ENCODE measurements at places on chromosomes 7 and 10. TPM values are rescaled to one million over a fixed set of nuclear protein-coding genes. Genes with fewer than 3 reads are reported as not detected.

TTYH3 gene
- 2.1 TPM for polyA plus RNA-seq

- DNase-seq, result no peak
Measured at GRCh38 chr10:69337296-69338132, 59.2 kb downstream of the HK1 start.

DNA sequence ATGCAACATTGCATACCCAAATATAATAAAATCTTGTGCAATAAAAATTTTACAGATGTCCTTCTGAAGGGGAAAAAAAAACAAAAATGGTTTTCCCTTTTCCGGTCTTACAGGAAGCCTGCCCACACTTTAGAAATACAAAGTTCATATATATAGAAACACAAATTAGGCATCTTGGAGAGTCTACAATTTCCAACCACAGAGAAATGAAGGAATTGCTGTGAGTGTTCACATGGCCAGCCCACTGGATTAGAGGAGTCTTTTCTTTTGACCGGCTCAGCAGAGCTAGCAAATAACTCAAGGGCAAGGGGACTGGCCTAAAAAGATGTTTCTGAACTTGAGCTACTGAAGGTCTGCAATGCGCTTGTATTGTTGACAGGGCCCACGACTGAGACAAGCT lies 92.4 kb downstream of the GLI3 start:
- DNase-seq, result no peak

OR2A42 gene
- not detected for polyA plus RNA-seq

GRCh38 chr10:20287586-20287985 lies 471.4 kb downstream of the PLXDC2 start:
- no peak for DNase-seq

GRCh38 chr10:90032519-90032918 lies 331.1 kb downstream of the KIF20B start:
- no peak for DNase-seq

- no peak for DNase-seq
Measured at GRCh38 chr7:67359900-67360299, 363.3 kb downstream of the TYW1 start.

GIMAP4 gene
- polyA plus RNA-seq, result 577 TPM

DNA sequence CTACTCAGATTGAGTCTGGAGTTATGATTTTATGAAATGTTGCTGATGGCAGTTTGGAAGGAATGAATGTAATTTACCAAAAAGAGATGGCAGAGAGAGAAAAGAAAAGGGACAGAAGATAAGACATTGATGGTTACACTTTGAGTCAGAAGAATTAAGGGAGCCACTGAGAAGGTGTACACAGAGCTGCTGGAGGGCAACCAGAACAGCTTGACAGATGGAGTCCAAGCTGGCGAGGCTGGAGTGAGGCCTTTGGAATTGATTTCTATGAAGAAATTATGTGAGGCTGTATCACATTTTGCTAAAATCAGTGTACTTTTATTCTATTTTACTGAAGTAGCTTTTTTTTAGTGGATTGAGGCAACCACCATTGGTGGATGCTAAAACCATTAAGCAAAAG lies 740.5 kb downstream of the REEP3 start:
- no peak for DNase-seq

- peak; percentile 69 for DNase-seq
Measured at GRCh38 chr7:157471259-157472125, 134.7 kb downstream of the DNAJB6 start.

Measured in CD8-positive, alpha-beta memory T cell (primary cell).